ENCODE measurements at places on chromosomes 3 and 15.
A peak's percentile ranks its signal among the peaks of the same experiment; 100 is the strongest.

DNA sequence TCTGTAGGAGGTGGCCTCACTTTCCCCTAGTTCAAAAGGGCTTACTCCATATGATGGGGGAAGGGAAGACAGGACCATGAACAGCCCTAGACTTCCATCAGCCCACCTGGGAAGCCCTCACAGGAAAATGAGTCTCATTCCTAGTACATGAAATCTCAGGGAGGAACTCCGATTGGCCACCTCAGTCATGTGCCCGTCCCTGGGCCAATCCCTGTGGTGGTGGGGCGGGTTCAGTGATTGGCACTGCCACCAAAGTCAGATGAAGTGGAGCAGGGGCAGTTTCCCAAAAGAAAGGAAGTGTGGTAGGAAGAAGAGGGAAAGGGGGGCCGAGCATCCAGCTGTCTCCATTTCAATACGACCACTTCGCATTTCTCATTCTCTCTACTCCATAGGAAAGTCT is 25.9 kb upstream of the GP9 start:
- no peak for DNase-seq

- no peak for DNase-seq
Observed at GRCh38 chr15:48693484-48693883, 48.0 kb upstream of the FBN1 start.

GRCh38 chr3:72004749-72005292 is 219.9 kb upstream of the PROK2 start:
- DNase-seq: no peak

GRCh38 chr3:11290743-11291680 is 18.8 kb downstream of the ATG7 start:
- DNase-seq: no peak

GRCh38 chr15:96171853-96172296 is 158.6 kb upstream of the NR2F2 start:
- peak; percentile 74 for DNase-seq

GRCh38 chr3:72692990-72693389 is 155.3 kb downstream of the SHQ1 start:
- no peak for DNase-seq

DNA sequence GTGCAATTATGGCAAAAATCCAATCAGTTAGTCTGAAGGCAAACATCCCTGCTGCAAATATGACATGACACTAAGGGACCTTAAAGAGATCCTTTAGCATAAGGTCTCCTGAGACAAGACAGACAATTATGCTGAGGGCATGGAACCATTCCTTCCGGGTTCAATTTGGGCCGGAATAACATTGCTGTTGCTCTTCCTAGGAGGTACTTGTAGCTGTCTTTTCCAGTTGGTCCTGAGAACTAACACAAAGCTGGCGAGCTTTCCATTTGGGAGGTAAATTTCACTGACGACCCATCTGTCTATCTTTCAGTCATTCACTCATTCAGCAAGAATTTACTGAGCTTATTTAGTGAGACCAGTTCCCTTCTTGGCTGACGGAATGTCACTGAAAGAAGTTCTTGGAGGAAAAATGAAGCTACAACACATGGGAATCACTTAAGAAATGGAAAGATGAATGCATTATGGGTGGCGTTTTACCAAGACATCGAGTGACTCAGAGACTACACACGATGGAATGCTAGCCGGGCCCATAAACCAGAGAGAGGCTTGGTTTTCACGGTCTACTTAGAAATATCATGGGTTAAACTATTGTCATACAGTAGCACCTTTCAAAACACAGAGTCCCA is 215.5 kb downstream of the PDZRN3 start:
- DNase-seq: no peak

DNA sequence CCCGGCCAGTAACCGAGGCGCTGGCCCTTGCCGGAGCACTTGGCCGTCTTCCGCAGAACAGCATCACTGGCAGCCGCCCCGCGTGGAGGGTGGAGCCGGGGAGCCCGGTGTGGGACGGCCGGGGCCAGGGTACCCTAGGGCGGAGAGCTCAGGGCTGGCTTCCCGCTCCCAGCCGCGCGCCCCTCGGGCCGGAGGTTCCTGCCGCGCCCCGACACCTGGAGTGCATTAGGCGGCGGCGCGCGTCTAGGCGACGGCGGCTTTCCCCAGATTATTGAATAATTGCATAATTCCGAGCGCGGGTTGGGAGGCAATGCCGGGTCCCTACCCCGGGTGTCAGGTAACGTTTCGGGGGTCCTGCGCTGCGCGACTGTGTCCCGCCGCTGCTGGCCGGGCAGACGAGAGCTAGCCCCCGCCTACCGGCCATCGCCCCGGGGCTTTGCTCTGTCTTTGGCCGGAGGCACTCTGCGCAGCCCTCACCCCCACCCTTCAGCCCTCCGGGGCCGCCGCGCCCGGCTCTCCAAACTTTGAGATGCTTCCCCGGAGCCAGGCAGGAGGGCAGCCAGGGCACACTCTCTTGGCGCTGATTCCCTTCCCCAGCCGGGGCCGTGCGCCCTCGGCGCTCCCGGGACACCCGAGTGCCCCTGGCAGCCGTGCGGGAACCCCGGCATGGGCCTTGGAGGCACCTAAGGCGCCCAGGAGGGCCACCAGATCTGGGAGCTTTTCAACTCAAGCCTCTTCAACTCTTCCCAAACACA is 749 bp downstream of the ITGA11 start:
- peak; percentile 38 for DNase-seq

DNA sequence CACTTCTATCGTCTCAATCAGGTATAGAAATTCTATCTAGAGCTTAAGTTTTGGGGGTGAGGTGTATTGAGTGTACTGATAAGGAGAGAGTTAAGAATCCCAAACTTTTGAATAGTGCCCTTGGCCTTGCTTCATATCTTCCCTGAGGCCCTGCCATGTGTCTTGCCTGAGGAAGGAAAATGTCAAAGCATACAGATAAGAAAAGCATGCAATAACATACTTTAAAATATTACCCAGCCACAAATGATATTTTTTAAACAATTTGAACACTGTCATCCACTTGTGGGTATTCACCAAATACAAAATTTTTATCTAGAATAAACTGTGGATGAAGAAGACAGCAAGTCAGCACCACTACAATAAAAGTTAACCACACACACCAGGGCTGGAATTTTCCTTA is 631.0 kb upstream of the ALCAM start:
- DNase-seq: no peak

DNA sequence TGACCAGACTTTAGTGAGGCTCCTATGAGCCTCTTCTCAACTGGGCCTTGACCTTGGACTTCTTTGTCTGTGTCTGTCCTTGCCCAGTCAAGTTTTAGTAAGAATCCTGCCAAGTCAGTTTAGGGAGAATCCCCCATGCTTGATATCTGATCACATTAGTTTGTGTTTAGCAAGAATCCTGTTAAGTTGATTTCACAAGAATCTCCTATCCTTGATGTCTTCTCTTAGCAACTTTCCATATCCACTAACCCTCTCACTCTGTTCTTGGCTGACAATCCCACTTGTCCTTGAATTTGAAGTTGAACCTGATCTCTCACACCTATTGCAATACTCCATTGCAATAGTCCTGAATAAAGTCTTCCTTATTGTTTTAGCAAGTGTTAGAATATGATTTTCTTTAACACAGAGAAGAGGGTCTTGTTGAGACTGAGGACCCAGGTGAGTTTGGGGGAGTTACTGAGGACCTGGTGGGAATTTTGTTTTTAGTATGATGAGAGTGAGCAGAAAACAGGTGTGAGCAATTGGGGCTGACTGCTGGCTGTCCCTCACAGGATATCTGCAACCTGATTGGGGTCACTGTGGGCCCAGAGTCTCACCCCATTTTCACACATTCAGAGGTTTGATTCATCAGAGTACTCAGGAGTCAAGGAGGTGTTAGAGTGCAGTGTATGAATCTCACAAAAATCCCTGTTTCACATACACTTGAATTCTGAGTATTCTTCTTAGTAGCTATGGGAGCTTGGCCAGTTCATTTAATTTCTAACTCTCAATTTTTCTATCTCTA is 39.9 kb upstream of the TNFAIP8L3 start:
- DNase-seq: no peak

DNA sequence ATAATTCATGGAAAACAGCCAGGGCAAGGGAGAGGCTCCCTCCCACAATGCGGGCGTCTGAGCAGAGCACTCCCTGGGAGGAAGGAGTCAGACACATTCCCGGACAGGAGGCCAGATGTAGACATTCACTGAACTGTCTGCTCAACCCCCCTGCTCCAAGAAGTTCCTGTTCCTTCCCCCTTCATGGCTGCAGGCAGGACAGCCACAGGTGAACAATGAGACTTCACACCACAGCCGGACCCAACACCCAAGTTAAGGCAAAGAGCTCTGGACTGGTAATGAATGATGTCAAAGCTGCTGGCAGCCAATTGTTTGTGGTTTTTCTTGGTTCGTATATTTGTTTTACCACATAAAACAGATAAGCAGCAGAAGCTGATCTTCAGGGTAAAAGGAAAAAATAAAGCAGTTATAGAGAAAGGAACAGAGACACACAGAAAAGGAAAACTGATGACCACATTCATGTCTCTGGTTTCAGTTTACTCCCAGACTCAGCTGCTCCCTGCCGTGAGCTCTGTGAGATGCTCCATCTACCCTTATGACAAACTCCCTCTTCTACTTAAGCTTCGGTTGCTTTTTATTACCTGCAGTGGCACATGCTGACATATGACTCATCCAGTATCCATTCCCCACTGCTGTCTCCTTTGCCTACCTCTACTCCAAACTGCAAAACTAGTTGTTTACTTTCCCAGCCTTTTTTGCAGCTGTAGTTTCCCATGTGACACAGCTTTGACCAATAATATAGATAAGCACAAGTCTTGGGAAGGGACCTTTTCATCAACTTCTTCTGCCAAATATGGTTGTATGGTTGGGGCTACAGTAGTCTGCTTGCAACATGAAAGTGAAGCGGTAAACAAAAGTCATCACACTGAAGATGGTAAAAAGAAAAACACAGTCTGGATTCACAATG is 33.1 kb downstream of the DZIP1L start:
- no peak for DNase-seq

GRCh38 chr3:81218023-81218422 is 543.4 kb downstream of the GBE1 start:
- DNase-seq: no peak

GRCh38 chr15:63892794-63893441 is 59.2 kb upstream of the HERC1 start:
- DNase-seq: no peak

DNA sequence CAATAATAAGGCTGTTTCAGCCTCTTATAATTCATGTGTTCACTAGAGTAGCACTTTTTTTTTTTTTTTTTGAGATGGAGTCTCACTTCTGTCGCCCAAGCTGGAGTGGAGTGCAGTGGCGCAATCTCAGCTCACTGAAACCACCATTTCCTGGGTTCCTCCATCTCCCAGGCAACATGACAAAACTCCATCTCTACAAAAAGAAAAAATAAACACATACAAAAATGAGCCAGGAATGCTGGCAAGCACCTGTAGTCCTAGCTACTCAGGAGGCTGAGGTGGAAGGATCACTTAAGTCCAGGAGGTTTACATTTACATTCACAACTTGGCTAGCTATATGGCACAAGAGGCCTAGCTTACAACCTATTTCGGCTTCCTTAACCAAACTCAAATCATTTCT is 6.8 kb downstream of the USP4 start:
- DNase-seq: no peak

- peak; percentile 7 for DNase-seq
Observed at GRCh38 chr15:100856867-100857266, 22.8 kb upstream of the ALDH1A3 start.

GRCh38 chr3:105144837-105145236 is 221.9 kb upstream of the ALCAM start:
- no peak for DNase-seq

GRCh38 chr3:193870376-193871219 is 265.4 kb upstream of the HES1 start:
- no peak for DNase-seq

DNA sequence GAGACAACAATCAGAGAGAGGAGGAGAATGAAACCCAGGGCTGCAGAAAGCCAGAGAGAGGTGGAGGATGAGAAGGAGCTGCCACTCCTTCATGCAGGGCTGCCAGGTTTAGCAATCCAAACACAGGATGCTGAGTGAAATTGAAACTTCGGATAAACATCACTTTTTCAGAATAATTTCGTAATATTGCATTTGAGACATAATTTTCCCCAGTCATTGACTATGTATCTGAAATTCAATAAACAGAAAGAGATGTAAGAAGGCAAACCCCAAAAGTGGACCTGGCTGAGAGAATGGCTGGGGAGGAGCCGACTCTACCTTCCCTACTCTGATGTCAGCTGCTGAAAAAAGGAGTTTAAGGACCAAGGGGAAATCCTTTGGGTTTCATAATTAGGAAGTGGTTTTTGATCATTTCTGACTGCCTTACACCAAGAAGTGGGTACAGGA is 33.8 kb downstream of the SLC9A9 start:
- DNase-seq: no peak

DNA sequence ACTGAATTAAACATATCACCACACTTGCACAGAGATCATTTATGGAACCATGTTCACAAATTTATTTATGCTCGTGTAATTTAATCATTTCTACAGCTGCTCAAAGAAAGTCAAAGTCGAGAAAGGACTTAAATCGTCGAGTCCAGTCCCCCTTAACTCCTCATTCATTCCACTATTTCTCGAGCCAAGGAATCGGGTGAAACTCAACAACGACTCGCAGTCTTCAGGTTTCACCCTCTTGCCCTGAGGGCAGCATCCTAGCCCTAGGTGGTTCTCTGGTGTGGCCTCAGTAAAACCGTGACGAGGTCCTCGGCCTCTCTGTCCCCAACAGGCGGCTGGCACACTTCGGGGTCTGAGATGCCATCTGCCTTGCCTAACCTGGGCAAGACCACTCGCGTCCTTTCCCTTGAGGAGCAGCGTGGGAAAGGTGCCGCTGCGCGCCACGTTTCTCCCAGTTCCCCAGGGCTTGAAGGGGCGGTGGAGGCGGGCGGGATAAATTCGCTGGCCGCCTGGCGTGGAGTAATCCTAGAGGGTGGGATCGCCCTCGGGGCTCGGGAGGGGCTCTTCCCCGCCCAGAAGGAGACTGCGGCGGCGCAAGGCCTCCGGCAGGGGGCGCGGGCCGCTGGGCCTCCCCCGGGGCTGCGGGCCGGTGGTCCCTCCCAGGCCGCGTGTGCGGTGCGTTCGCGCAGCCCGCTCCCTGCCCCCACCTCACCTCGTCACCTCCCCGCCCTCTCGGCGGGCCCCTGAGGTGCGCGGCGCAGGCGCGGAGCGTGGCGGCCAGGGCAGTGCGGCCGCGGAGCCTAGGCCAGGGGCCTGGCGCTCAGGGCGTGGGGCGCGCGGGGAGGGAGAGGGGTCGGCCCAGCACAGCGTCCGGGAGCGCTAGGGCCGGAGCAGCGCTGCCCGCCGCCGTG is at the start of gene ZNF639:
Gene ZNF639, plus strand, starts transcription at position 746 of the 911 bp plus-strand sequence. CDS start 5,263 bp downstream, outside the sequence.
- DNase-seq: peak; percentile 86

GRCh38 chr3:59338934-59339333 is 289.1 kb upstream of the CFAP20DC start:
- no peak for DNase-seq

- no peak for DNase-seq
Observed at GRCh38 chr15:64151727-64152506, at the start of gene SNX22. Gene SNX22 (plus strand): TSS chr15:64151731. CDS start chr15:64151776, 45 bp downstream.

DNA sequence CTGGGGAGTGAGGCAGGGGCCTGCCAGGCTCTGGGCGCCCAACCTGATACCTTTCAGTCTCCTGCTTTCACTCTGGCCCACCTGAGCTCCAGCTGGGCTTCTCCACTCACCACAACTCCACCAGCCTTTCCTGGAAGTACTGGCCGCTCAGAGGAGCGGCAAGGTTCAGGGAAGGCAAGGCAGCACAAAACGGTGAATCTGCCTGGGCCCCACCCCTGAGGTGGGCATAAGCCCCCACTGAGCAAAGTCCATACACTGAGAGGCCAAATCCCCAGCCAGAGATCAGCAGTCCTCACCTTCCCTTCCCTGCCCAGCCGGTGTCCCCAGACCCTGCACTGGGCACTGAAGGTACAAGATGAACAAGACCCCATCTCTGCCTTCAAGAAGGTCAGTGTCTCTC is 70.7 kb downstream of the TLE3 start:
- DNase-seq: no peak

All from left lobe of liver (tissue), 2 donors.